ELR (cell line): ENCODE measurements at places on chromosomes 3 and 15.

DNA sequence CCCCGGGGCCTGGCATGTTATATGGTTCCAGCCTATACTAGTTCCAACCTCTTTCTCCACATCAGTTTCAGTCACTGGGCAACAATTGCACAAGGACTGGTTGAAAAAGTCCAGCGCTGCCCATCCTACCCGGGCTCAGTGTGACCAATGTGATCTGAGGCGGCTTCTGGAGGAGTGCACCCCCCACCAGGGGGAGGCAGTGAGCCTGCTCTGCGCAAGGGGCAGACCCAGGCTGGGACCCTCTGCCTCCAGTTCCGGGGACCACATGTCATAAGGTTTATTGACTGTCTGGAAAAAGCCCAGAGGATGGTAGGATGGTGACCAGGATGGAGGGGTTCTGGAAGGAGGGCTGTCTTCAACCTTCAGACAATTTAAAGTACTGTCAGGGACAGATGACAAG lies 25.6 kb upstream of the NR2E3 start:
- no peak for DNase-seq

DNA sequence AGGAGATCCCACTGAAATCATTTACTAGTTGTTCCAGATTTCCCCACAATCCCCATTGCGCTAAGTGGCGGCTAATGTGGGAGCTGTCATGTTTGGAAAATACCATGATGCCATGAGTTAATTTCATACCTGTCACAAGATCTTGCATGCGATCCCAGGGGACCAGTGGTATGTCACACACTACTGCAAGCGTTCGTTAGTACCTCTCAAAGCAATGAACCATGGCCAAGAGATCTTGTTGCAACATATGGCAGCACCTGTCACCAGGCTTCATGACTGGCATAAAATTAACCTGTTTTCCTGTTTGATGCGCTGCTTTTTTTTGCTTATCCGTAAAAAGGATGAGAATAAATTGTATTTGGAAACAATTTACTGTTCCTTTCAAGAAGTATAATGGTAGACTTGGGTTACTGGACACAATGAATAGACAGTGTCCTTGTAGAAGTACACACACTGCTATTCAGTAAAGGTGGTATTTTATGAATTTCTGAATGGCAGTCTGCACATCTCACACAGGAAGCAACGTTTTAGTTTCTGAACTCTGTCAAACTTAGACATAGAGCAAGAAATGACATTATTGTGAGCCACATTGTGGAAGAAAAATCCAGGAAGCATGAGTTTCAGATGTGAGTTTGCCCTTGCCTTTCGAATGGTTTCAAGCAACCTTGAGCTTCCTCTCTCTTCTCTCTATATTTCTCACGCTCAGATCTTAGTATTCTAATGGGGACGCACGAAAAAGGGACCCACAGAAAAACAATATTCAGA lies 81.9 kb downstream of the CHL1 start:
- no peak for DNase-seq

DNA sequence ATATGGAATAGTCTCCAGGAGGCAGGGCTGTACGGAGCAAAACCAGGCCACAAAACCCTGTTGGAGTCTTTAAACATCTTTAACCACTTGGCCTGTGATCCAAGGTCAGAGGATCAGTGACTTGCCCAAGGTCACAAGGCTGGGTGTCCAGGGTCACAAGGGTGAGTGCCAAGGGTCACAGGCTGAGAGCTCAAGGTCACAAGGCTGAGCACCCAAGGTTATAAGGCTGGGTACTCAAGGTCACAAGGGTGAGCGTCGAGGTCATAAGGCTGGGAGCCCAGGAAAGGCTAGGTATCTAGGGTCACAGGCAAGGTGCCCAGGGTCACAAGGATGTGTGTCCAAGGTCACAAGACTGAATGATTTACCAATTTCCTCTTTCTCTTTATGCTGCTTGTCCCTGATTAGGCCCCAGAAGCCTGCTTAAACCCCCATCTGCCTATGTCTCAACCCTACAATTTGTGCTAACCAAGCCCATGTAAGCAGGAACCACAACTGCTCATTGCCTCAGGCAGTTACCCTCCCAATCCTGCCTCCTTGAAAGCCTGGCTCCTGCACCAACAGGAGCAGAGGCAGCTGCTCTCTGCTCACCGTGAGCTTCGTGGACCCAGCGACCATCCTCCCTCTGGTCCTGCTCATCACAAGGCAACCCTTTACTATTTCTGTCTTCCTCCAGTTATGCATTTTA lies 51.5 kb downstream of the MGLL start:
- DNase-seq = peak; percentile 37

GRCh38 chr3:39207361-39208186 lies 15.2 kb upstream of the XIRP1 start:
- DNase-seq = no peak

GRCh38 chr3:195269375-195270078 lies 1.4 kb downstream of the XXYLT1 start:
- no peak for DNase-seq

DNA sequence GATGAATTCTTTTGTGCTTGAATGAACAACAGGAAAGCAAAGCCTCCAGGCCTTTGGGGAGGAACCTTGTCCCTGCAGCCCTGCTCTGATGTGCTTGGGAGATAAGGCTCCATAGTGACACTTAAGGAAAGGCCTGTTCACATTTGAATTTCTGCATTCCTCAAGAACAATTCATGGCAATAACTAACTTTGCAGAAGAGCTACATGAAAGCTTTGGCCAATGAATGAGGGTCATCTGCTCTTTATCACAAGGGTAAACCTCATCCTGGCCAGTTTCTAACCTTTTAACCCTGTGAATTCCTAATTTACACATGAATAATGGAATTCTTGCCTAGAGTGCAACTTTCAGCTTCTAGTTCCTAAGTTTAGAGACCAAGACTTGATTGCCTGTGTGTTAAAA lies 5.6 kb downstream of the PRTG start:
- DNase-seq = peak; percentile 27

GRCh38 chr3:40451551-40451950 lies 5.6 kb upstream of the RPL14 start:
- DNase-seq = no peak

DNA sequence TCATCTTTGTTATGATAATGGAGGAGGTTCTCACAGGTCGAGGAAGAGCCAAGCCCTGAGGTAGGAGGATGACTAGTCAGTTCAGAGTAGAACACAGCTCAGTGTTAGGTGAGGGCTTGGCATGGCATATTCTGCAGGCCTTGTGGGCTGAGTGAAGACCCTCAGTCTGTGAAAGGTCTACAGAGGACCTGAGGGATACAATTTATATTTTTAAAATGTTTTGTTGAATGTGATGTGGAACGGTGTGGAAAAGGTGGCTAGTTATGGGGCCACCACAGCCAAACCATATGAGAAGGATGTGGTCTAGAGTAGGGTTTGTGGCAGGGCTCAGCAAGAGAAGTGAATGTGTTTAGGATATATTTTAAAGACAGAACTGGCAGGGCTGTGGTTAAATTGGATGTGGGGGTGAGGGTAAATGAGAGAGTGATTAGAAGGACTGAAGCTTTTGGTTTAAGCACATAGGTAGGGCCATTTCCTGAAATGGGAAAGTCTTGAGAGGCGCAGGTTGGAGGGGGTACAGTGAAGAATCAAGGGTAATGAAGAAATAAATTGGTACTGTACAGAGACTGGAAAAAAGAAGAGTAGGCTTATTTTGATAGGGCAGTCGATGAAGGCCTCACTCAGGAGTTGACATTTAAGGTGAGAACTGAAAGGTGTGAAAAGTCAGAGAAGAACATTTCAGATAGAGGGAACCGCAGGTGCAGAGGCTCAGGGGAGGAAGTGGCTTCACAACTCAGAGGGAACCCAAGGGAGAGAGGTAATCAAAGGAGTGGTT lies 60.5 kb downstream of the SPTSSB start:
- no peak for DNase-seq

DNA sequence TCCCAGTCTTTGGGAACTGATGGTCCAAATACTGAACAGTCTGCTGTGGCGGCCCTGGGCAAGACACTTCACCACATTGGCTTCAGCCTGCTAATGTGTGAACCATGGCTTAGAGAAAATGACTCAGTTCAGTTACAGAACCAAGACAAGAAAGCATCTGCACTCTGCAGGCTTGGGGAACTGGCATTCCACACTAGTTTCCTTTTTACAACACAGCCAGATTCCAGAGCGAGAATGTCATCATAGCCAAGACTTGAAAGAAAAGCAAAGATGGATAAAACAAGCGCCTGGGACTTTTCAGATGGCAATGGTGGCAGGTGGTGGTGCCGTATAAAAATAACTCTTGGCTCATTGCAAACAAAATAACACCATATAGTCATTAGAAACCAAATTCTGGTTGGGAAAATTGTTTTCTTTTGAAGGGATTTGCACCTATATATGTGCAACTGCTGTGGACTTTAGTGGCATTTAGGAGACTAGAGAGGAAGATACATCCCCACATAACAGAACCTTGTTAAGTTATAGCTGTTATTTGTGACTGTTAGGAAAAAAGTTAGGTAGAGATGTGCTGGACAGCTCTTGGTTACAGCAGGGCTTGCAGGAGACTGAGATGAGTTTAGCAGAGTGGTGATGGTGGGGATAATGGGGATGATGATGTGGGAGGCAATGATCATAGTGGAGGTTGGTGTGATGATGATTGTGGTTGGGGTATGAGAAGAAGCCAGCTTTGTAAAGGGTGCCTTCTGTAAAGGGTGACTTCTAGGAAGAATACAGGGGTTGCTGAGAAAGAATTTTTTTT lies 273.6 kb downstream of the THRB start:
- peak; percentile 96 for DNase-seq

- DNase-seq = no peak
These were observed 169.5 kb upstream of the THBS1 start for GRCh38 chr15:39411102-39411989.

- DNase-seq = no peak
These were observed 148.3 kb upstream of the ARHGEF26 start for GRCh38 chr3:153972862-153973261.

- no peak for DNase-seq
These were observed 59.8 kb downstream of the GLDN start for GRCh38 chr15:51401051-51401780.
